A172 (cell line): ENCODE measurements at places on chromosomes 3 and 15. TPM values are rescaled to one million over a fixed set of nuclear protein-coding genes. Genes with fewer than 3 reads are reported as not detected.

GRCh38 chr3:161082063-161082462 is 23.1 kb downstream of the B3GALNT1 start:
- DNase-seq, result no peak

DNA sequence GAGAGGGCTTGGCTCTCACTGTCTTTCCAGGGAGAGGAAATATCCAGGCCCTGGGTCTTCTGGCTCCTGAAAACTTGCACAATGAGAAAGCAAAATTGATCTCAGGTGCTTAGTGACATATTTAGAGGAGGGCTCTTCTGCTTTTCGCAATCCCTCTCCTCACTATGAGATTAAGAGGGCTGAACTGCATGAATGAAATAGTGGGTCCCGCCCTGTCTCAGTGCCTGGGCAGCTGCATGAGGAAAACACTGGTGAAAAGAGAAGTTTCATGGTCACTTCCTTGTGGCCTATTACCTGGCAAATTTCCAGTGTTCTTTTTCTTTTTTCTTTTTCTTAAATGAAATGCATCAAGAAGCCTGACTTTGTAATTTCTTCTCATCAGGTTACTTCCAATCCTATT is 73.5 kb downstream of the TRAK1 start:
- DNase-seq, result no peak

- DNase-seq, result no peak
These were observed 30.2 kb downstream of the EPHB3 start for GRCh38 chr3:184591789-184592188.

- no peak for DNase-seq
These were observed 137.0 kb downstream of the DNAJB8 start for GRCh38 chr3:128329491-128330213.

- peak; percentile 35 for DNase-seq
These were observed 143.3 kb downstream of the CMSS1 start for GRCh38 chr3:99960941-99961340.

GRCh38 chr3:178458313-178459037 is 77.8 kb upstream of the KCNMB2 start:
- DNase-seq, result no peak

GRCh38 chr3:94336046-94336753 is 273.3 kb downstream of the NSUN3 start:
- DNase-seq, result peak; percentile 49

DNA sequence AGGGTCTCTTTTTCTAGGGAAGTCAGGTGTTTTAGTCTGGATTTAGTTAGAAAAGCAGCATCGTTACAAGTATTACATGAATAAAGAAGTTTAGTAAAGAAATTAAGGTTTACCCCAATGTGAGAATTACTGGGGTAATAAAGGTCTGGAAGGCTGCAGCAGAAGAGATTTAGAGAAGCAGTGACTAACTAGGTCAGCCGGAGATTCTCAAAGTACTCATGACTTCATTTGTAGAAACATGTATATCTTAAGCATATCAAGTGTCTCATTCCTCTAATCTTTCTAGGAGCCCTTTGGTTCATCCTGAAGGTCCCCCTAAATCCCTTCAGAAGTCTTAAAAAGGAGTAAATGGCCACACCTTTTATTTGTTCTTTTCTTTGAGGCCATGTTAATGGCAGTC is 26.0 kb downstream of the DTWD1 start:
- no peak for DNase-seq

DNA sequence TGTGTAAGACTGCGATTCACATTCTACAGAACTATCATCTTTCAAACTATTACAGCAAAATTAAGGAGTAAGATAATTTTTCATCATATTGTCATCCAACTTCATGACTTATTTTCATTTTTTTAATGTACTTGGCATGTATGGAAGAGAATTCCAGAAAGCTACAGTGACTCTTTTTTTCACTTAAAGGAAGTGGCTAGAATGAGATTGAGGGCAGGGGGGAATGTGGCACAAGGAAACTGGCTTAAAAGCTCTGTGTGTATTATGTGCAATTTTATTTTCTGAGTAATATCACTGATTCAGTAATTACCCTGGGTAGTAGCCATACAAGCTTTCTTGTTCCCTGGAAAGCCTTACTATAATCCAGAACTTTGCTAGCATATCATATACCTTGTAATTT is 94.6 kb downstream of the FILIP1L start:
- DNase-seq, result no peak

DNA sequence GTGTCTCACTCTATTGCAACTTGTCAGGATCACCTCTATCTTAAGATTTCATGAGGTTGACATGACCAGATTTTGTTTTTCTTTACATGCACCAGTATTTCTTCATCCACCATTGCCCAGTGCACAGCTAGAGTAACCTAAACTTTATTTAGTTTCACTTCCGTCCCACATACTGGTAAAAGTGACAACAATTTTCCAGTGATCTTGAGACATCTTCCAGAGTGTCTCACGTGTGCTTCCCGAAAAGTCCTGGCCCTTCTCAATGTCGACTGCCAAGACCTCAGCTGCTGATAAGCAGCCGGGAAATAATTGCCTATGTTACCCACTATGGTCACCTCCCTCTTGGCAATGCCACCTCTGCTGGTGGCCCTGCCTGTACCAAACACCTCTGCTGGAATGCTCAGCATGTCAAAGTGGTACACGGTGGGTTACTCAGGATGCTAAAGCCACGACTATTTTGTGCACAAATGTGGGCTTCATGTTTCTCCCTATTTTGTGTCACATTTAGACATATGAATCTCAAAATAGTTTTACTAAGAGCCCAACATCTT is 379.7 kb upstream of the TGFBR2 start:
- no peak for DNase-seq

DNA sequence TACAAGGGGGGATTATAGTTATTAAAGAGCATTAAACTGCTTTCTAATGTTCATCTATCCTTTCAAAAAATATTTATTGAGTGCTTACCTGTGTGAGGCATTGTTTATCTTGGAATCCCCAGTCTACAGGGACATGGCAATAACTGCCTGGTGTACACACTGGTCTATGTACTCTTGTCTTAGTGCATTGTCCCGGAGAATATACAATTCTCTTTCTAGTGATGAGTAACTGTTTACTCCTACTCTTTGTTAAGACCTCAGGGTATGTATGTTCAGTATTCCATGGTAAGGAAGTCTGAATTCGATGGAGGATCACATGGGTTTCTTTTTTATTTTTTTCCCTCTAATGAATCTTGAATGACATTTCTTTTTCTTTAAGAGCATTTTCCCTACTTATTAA is 772.4 kb upstream of the NR2F2 start:
- DNase-seq, result peak; percentile 52

GRCh38 chr3:16364963-16365362 is 100.0 kb downstream of the OXNAD1 start:
- no peak for DNase-seq

DNA sequence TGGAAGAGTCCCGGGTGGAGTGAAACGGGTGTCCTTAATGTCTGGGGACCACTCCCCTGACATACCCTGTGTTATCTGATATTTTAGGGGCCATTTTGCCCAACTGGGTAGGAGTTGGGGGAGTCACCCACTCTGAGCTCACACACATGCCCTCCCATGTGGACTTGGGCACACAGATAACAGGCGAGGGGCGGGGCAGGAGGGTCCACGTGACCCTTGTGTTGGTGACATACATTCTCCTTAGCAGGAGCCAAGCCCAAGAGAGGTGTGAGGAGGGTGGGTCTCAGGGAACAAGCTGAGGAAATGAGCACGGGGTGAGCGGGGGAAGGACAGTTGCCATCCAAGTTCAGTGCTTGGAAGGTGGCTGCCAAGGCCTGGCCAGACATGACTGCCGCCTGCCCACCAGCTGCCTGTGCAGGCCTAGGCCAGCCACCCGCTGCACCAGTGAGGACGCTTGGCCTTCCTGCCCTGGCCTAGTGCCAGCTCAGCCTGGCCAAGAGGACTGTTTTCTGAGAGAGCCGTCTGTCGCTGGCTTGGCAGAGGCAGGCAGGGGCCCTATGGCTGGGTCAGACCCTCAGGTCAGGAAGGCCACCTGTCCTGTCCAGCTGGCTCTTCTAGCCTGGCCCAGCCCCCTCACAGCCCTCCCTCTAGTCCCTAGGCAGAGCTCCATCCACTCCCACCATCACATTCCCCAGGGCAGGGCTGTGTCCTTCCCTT is 31.3 kb upstream of the TMEM115 start:
- no peak for DNase-seq

GRCh38 chr15:66730168-66731021 is 28.4 kb downstream of the SMAD6 start:
- DNase-seq, result peak; percentile 70

- DNase-seq, result peak; percentile 91
These were observed 40.9 kb upstream of the SMAD3 start for GRCh38 chr15:67024314-67024997.

- no peak for DNase-seq
These were observed 74.6 kb downstream of the ARHGEF26 start for GRCh38 chr3:154195620-154196356.

GRCh38 chr3:115659253-115660220 is 36.2 kb downstream of the GAP43 start:
- DNase-seq, result no peak

DNA sequence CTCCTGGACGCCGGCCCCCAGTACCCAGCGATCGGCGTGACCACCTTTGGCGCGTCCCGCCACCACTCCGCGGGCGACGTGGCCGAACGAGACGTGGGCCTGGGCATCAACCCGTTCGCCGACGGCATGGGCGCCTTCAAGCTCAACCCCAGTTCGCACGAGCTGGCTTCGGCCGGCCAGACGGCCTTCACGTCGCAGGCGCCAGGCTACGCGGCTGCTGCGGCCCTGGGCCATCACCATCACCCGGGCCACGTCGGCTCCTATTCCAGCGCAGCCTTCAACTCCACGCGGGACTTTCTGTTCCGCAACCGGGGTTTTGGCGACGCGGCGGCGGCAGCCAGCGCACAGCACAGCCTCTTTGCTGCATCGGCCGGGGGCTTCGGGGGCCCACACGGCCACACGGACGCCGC is 956 bp downstream of the ZIC1 start:
- DNase-seq, result no peak

DNA sequence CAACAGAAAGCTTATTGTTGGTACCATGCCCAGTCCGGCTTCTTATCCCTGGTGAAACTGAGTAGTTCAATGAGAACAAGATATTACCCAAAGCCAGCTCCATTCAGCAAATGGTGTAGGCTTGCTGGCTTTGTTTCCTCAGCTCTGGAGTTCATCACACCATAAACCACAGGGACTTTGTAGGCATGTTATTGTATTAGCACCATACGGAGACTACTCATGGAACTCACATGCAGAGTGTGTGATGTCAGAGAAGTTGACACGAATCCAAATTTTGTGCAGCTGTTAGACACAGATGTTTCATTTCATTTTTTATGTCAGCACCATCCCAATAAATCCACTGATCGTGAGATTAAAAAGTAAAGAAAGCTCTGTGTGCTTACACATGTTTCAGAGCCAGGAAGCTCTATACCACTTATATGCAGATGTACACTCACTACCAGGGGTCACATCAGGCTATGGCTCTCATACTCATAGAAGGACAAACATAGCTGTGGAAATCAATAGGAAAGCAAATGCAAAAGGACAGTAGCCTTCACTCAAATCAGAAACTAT is 63.4 kb upstream of the LEKR1 start:
- no peak for DNase-seq

- no peak for DNase-seq
These were observed 120.8 kb downstream of the CLASP2 start for GRCh38 chr3:33597257-33597689.

Gene TRH
- not detected in 2 replicates for total RNA-seq

Gene GPR149
- total RNA-seq, result not detected in 2 replicates

Gene TARS3
- total RNA-seq, result 3.0 and 3.2 TPM in 2 replicates

Gene SERPINI1
- total RNA-seq, result 1.9 and 3.3 TPM in 2 replicates

Gene SLC28A1
- total RNA-seq, result not detected in 2 replicates

Gene GADL1
- 0.02 TPM in 1 of 2 replicates, not detected in the other for total RNA-seq

Gene DLL4
- total RNA-seq, result not detected in 2 replicates

Gene NTRK3
- total RNA-seq, result not detected in 2 replicates

Gene CPN2
- 0.10 TPM in 1 of 2 replicates, not detected in the other for total RNA-seq

Gene FSIP1
- 0.41 and 0.86 TPM in 2 replicates for total RNA-seq
